ENCODE measurements at places on chromosomes 13 and 19.
A peak's percentile ranks its signal among the peaks of the same experiment; 100 is the strongest.

GRCh38 chr19:54307389-54308020 is 5.5 kb downstream of the LILRA5 start:
- no peaks in the 10 kb centered on the region for H3K4me1 ChIP-seq
- no peaks in the 10 kb centered on the region for H3K36me3 ChIP-seq
- no peak for DNase-seq
- H3K4me3 ChIP-seq = no peak overlapping the region
- H3K27me3 ChIP-seq = peaks cover 86% of the 10 kb centered on the region

- no peak within 1 kb of the TSS for H3K4me3 ChIP-seq
- peaks cover 99% of the 10 kb centered on the region for H3K27me3 ChIP-seq
- H3K4me1 ChIP-seq = no peaks in the 10 kb centered on the region
- H3K36me3 ChIP-seq = no peaks in the 10 kb centered on the region
- no peak within 1 kb of the TSS for H3K27ac ChIP-seq
- DNase-seq = no peak
Observed at GRCh38 chr19:51064534-51065220, at the start of gene KLK13. Gene KLK13, minus strand, starts transcription at chr19:51065092. Its CDS starts 25 bp downstream, at chr19:51065067.

- no peaks in the 10 kb centered on the region for H3K36me3 ChIP-seq
- no peaks in the 10 kb centered on the region for H3K27me3 ChIP-seq
- no peak overlapping the region for H3K4me3 ChIP-seq
- no peak overlapping the region for H3K27ac ChIP-seq
Observed at GRCh38 chr19:13993590-13994300, 12.4 kb downstream of the RFX1 start.

DNA sequence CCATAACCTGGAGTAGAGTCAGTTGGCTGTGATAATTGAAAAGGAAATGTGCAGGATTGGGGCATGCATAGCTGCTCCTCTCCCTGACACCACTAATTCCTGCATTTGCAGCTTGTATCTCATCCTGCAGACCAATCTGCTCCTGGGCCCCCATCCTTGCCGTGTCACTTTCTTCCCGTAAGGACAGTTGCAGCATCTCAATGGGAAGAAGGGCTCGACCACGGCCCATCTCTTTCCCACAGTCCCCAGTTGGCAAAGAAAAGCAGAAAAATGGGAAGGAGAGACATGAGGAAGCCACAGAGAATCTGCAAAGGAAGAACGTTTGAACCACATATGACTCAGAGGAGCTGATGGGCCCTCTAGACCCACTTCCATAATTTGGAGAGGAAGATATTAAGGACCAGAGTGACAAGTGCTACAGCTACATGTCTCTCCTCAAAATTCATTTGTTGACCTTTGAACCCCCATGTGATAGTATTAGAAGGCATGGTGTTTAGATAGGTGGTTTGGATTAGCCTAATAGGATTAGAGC is 1.8 kb upstream of the SIGLEC12 start:
- H3K4me3 ChIP-seq = no peak overlapping the region
- H3K27me3 ChIP-seq = peaks cover 61% of the 10 kb centered on the region
- H3K36me3 ChIP-seq = no peaks in the 10 kb centered on the region
- no peaks in the 10 kb centered on the region for H3K4me1 ChIP-seq
- no peak for DNase-seq
- no peak overlapping the region for H3K27ac ChIP-seq

GRCh38 chr13:85601526-85601925 is 197.7 kb downstream of the SLITRK6 start:
- H3K4me3 ChIP-seq = no peak overlapping the region
- no peak for DNase-seq
- no peaks in the 10 kb centered on the region for H3K36me3 ChIP-seq

GRCh38 chr13:106919638-106920037 is 351.7 kb upstream of the ARGLU1 start:
- H3K27ac ChIP-seq = no peak overlapping the region
- no peaks in the 10 kb centered on the region for H3K36me3 ChIP-seq

- no peaks in the 10 kb centered on the region for H3K36me3 ChIP-seq
- H3K27ac ChIP-seq = no peak overlapping the region
- DNase-seq = no peak
- no peaks in the 10 kb centered on the region for H3K4me1 ChIP-seq
- H3K4me3 ChIP-seq = no peak overlapping the region
Observed at GRCh38 chr13:22061371-22061805, 390.5 kb downstream of the FGF9 start.

- H3K27ac ChIP-seq = no peak overlapping the region
- H3K36me3 ChIP-seq = no peaks in the 10 kb centered on the region
- no peaks in the 10 kb centered on the region for H3K4me1 ChIP-seq
- DNase-seq = no peak
- no peak overlapping the region for H3K4me3 ChIP-seq
Observed at GRCh38 chr13:99797691-99798090, 173.9 kb downstream of the ZIC5 start.

DNA sequence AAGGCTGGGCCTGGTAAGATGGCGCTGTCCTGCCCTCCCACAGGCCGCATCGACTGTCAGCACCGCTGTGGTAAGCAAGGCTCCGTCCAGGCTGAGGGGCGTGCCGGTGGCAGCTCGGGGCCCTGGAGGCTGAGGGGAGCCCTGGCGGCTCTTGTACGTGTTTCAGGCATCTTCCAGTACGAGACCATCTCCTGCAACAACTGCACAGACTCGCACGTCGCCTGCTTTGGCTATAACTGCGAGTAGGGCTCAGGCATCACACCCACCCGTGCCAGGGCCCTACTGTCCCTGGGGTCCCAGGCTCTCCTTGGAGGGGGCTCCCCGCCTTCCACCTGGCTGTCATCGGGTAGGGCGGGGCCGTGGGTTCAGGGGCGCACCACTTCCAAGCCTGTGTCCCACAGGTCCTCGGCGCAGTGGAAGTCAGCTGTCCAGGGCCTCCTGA is 1.2 kb downstream of the IZUMO4 start:
- no peaks in the 10 kb centered on the region for H3K27me3 ChIP-seq
- DNase-seq = no peak
- H3K36me3 ChIP-seq = no peaks in the 10 kb centered on the region
- H3K4me3 ChIP-seq = no peak overlapping the region

DNA sequence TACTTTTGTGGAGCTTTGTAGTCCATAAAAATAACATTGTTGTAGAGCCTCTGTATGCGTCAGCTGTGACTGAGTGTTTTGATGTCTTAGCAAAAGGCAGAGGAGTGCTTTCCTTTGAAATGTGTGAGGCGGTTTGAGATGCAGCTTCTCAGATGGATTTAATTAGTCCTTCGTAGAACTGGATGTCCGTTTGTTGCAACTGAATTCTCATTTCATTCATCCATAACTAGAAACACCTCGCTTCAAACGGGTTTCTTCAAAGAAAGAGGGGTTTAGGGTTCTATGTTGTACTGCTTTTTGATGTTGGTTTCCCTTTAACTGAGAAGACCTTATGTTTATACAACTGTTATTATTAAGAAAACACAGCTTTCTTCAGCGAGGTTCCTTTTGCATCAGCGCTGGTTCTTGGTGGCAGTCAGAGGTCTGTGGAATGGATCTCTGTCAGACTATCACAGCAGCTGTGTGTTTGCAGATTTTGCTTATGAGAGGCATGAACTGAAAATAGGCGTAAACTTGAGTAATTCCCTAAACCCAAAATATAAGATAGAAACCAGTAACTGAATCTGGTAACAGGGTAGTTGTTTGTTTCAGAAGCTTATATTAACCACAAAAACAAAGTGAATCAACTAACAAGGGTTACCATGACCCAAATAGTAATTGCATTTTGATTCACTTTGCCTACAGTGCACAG is 194.4 kb downstream of the GGACT start:
- peak overlapping the region; percentile 83 for H3K27ac ChIP-seq
- H3K36me3 ChIP-seq = no peaks in the 10 kb centered on the region
- no peak for DNase-seq
- peaks cover 34% of the 10 kb centered on the region for H3K4me1 ChIP-seq

DNA sequence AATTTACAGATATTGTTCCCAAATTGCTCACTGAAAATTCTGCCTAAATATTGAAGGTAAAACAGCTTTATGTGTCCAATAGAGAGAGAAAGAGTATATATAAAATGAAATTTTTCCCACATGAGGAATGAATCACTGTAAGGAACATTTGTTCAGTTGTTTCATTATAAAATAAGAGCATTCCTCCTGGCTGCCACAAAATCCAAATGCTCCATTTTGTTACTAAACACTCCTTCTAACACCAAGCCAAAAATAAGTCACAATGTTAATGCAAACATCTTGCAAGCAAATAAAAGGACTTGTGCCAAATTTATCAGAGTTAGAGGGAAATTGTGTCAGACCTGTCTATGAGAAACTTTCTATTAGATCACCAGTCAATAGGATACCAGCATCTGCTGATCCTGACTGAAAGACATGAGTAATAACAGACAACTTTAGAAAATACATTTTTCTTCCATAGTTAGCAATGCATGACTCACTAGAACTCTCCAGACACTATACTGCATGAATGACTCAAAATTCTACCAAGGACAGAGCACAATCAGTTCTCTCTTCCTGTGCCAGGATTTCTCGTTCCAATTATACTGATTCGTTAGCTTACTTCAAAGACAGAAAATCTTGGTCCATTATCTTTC is 83.5 kb upstream of the FNDC3A start:
- no peak overlapping the region for H3K27ac ChIP-seq
- no peak for DNase-seq
- no peak overlapping the region for H3K4me3 ChIP-seq
- no peaks in the 10 kb centered on the region for H3K4me1 ChIP-seq

DNA sequence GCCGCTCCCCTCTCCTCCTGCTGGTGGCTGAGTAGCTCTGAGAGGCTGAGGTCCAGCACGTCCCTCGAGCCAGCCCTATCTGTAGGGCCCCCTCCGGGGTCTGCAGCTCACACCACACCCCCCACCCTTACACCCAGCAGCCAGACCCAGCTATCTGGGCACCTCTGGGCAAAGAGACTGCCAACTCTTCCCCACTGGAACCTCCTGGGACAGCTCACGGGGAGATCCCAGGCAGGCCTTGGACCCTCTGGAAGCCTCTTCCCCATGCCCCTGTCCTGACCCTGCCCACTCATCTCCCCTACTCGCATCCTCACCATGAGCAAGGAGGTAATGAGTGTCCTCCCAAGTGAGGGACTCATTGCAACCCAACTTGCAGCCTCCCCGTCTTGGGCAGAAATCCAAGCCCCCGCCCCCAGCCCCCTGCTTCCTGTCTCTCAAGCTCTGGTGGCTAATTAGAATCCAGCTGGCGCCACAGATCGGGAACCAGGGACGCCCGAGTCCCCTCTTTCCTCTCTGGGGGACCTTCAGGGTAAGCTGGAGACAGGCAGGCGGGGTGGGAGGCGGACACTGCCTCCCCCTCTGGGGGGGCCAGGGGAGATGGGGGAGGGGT is 22.1 kb downstream of the ADGRL1 start:
- no peak for DNase-seq
- no peak overlapping the region for H3K4me3 ChIP-seq
- H3K27ac ChIP-seq = no peak overlapping the region
- no peaks in the 10 kb centered on the region for H3K36me3 ChIP-seq
- no peaks in the 10 kb centered on the region for H3K27me3 ChIP-seq

- no peak within 1 kb of the TSS for H3K4me3 ChIP-seq
- no peak for DNase-seq
- H3K27me3 ChIP-seq = peaks cover 69% of the 10 kb centered on the region
- no peaks in the 10 kb centered on the region for H3K4me1 ChIP-seq
- no peak within 1 kb of the TSS for H3K27ac ChIP-seq
- no peaks in the 10 kb centered on the region for H3K36me3 ChIP-seq
Observed at GRCh38 chr19:33621811-33622504, at the start of gene CHST8. Gene CHST8, plus strand, starts transcription at chr19:33621953. Its CDS starts 67,309 bp downstream, at chr19:33689262.

DNA sequence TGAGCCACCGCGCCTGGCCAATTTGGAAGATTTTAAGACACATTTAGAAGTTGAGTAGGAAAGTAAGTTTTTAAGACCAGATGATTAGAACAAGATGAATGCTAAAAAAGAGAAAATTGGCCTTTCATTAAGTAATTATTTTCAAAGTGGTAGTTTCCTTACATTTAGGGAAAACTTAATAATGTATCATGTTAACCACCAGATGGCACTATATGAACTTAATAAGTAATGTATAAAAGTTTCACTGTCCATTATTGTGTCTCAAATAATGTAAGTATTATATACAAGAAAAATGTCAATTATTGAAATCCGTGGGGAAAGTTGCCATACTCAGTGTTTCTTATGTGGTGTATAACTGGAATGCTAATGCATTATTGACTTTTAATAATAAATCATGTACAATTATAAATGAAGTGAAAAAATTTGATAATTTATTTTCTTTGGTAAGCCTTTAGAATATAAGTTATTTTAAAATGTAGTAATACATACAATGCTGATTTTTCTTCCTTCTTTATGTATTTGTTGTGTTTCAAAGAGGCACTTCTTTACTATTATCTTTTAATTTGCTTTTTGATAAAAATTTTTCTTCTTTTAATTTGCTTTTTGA is 29.2 kb downstream of the COG6 start:
- DNase-seq = peak; percentile 42
- peaks cover 3% of the 10 kb centered on the region for H3K36me3 ChIP-seq
- no peak overlapping the region for H3K4me3 ChIP-seq

DNA sequence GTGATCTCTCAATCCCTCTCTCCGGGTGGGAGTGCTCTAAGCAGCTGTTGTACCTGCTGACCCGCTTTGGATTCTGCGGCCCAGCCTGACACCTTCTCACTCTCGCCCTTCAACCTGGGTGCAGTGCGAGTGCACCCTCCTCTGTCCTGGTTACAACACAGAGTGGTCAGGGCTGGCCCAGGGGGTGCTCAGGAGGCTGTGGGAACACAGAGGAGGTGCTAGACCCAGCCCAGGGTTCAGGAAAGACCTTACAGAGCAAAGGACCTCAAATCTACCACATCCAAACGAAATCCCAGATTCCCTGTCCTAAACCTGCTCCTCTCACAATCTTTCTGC is 23.7 kb downstream of the ZNF175 start:
- H3K27me3 ChIP-seq = 0 out of 2 replicates have a peak, but pooled peaks cover 10% of the 10 kb centered on the region
- H3K4me3 ChIP-seq = peak overlapping the region; percentile 70
- H3K4me1 ChIP-seq = peaks cover 5% of the 10 kb centered on the region
- no peaks in the 10 kb centered on the region for H3K36me3 ChIP-seq
- no peak for DNase-seq
- no peak overlapping the region for H3K27ac ChIP-seq

DNA sequence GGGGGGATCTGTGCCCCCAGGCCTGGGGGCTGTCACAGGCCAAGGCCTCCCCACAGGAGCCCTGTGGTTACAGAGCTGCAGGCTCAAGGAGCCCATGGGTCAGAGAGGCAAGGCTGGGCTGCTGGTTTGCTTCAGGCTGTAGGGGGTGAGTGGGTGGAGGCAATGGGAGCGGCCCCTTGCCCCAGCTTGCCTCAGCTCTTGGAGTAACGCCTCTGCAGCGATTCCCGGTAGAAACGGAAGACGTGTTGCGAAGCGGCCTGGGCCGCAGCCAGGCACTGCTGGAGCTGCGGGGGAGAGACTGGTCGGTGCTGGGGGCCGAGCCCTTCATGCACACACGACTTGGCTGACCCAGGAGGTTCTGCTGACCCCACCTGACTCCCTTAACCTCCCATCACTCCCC is 10.1 kb downstream of the TMEM91 start:
- no peak overlapping the region for H3K27ac ChIP-seq
- H3K4me1 ChIP-seq = no peaks in the 10 kb centered on the region
- no peak overlapping the region for H3K4me3 ChIP-seq
- no peaks in the 10 kb centered on the region for H3K27me3 ChIP-seq
- no peak for DNase-seq

DNA sequence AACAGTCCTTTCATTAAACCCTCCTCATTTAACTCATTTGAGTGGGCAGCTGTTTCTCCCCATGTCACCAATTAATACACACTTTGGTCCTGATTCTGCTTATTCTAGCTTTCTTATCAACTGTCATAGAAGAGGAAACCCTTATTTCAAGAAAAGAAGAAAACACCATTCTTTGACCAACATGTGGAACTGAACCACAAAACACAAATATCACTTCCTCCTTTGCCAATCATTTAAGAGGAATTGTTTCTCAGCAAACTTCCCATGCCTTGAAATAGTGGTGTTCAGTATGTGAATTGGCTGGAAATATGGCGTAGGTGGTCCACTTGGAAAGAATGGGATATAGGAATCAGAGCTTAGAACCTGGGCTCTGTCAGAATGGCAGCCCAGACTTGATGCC is 20.4 kb downstream of the MBD3L2B start:
- H3K36me3 ChIP-seq = no peaks in the 10 kb centered on the region
- H3K4me1 ChIP-seq = no peaks in the 10 kb centered on the region
- peaks cover 38% of the 10 kb centered on the region for H3K27me3 ChIP-seq
- H3K4me3 ChIP-seq = no peak overlapping the region

Data from PC-9 (cell line).